ENCODE measurements at places on chromosomes 12 and 14. TPM values are rescaled to one million over a fixed set of nuclear protein-coding genes. Genes with fewer than 3 reads are reported as not detected.

- DNase-seq, result no peak
Observed at GRCh38 chr14:29717901-29718300, 209.7 kb downstream of the PRKD1 start.

DNA sequence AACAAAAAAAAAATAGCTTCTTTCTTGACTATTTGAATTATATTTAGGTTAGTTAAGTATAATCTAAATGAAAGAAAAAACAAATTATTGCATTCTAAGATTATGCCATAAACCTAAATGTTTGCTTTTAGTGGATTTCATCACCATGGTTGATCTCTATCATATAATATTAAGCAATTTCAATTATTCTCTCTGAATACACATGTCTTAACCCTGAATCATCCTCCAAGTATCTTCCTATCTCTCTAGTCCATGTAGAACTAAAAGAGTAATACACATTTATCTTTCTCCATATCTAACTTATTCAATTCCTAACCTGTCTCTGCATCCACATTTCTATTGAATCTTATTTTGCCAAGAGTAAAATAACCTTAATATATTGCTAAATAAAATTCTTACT lies 59.6 kb downstream of the PPFIA2 start:
- DNase-seq, result no peak

The KRT6C gene
- 3.5 TPM for total RNA-seq

DNA sequence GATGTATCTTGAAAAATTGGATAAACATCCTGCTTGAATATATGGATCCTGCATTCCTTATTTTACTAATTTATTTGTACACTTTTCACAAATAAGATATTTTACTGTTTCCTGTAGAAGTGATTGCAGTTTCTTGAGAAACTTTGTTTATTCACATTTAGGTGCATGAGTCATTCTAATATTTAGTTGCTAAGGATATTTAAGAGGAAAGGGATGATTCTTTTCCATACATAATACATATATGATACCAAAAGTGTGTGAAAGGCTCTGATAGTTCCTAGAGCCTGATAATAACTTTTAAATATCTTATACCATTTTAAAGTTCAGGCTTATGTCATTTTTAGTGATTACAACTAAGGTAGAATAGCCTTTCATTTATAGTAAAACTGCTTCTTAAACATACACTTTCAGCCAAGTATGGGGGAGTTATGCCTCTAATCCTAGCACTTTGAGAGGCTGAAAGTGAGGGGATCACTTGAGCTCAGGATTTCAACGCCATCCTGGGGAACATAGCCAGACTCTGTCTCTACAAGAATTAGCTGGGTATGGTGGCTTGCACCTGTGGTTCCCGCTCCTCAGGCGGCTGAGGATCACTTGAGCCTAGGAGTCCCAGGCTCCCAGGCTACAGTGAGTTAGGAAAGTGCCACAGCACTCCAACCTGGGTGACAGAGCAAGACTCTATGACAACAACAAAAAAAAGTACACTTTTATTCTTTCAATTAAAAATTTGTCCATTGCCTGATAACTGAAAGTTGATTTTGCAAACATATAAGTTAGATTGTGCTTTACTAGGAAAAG lies 262.6 kb upstream of the LRIG3 start:
- no peak for DNase-seq

The KLHDC1 gene
- 10.1 TPM for total RNA-seq

GRCh38 chr12:96811083-96811482 lies 96.0 kb upstream of the NEDD1 start:
- DNase-seq, result no peak

- DNase-seq, result no peak
Observed at GRCh38 chr12:27094726-27095125, 12.3 kb upstream of the C12orf71 start.

- DNase-seq, result no peak
Observed at GRCh38 chr12:81284137-81284536, 206.3 kb downstream of the ACSS3 start.

GRCh38 chr12:50119387-50119786 lies 7.4 kb downstream of the COX14 start:
- DNase-seq, result no peak

The VWF gene
- 51.8 TPM for total RNA-seq

All from skin of body (tissue), 3 donors.